Hematopoietic multipotent progenitor cell treated with erythropoietin and hydrocortisone succinate and interleukin-3 and kit ligand, for 4 days (in vitro differentiated cells): ENCODE measurements at places on chromosomes 1 and 21.
A peak's percentile ranks its signal among the peaks of the same experiment; 100 is the strongest.

- no peak for DNase-seq
Measured at GRCh38 chr21:36126208-36126565, 8.7 kb upstream of the CBR3 start.

DNA sequence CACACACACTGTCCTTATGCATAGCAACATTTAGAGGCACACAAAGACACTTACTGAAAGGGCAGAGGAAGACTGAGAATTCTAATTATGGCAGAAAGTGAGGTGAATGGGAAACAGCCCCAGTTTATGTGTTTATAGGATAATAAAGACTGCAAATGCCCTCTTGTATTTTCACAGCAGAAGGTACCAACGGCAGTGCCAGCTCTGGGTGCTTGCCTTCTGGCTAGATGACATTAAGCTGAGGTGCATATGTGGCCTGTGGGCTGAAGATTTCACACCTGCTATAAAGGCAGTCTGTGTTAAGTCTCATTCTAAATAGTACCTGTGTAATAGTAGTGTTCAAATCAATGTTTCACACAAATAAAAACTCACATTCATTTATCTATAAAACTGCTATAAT, 347.2 kb upstream of the ZRANB2 start:
- no peak for DNase-seq

- DNase-seq, result peak; percentile 23
Measured at GRCh38 chr1:9181990-9182783, 52.4 kb upstream of the H6PD start.

DNA sequence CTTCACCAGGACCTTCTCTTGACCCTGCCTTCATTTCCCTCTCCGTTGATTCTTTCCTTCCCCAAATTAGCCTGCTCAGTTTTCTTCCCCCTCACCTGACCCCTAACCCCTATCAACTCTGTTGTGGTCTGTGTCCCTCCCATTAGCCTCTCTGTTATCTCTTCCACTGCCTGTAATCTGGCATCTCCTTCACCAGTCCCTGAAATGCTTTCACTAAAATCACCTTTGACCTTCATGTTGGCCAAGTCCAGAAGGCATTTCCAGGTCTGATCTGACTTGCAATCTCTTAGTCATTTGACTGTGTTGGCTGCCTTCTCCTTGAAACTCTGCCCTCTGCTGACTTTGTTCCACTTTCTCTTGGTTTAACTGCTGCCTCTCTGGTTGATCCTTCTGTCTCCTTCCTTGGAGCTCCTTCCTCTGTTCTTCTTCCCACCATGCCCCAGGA, 28.2 kb downstream of the ATP8B2 start:
- DNase-seq, result peak; percentile 76

DNA sequence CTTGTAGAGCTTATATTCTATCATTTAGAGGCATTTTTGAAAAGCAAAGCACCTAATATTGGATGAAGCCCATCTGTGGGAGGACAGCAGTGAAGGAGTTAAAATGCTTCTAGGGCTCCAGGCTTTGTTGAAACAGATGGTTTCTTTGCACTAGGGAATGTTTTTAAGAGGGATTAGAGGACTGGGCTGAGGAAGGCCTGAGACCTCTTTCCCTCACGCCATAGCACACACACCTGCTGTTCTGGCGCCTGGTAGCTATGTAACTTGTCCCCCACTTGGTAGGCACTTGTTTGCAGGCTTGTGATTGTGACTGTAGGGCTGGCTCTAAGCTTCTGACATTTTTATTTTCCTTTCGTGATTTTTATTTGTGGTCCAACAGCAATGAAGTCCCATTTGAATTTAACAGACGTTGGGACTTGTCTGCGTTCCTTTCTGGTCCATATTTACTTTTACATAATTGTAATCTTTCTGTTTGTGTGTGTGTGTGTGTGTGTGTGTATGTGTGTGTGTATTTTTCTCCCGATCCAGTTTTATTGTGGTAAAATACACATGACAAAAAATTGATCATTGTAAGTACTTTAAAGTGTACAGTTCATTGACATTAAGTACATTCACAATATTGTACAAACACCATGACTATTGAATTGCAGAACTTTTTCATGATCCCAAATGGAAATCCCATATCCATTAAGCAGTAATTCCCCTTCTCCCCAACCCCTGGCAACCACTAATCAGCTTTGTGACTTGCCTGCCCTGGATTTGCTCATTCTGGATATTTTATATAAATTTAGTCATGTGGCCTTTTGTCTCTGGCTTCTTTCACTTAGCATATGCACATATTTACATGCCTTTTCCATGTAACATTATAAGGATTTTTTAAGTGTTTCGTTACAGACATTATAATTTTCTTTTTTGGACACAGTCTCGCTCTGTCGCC, 33.5 kb upstream of the MACF1 start:
- DNase-seq, result no peak

DNA sequence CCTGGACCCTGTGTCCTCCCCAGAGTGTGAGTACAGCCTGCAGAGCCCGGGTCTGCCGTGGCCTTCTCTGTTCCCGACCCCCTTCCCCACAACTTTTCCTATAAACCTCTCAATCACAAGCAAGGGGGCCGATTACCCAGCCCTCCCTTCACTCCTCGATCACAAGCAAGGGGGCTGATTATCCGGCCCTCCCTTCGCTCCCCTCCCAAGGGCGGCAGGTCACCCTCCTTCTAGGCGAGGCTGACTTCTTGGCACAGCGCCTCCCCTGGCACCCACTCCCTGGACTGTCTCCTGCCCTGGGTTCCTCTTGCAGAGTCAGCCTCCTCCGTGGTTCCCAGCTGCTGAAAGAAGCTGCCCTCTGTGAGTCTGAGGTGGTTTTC, 12.3 kb upstream of the LDLRAP1 start:
- DNase-seq, result no peak

GRCh38 chr1:151062741-151063371, 2.7 kb downstream of the MLLT11 start:
- no peak for DNase-seq

DNA sequence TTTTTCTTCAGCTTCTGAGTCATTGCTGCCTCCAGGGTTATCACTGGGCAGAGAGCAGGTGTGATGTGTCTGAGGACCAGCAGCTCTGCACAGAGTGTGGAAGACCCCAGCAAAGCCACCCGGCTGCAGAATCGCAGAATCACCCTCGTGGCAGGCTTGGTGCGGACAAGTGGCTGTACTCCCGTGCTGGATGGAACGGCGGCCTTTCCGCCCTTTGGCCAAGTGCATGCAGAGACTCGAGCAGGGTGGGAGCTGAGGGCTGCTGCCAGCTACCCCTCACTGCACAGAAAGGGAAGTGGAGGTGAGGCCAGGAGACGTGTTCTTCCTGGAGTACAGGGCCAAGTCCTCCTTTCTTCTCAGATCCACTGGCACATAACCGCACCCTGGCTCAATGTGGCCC, 162.5 kb downstream of the PCBP3 start:
- DNase-seq, result no peak

GRCh38 chr1:164054331-164054730, 504.7 kb upstream of the PBX1 start:
- DNase-seq, result no peak

- no peak for DNase-seq
Measured at GRCh38 chr1:158251163-158251562, 3.1 kb upstream of the CD1A start.

- DNase-seq, result no peak
Measured at GRCh38 chr1:165316153-165316772, 40.3 kb downstream of the LMX1A start.
